ENCODE measurements at places on chromosomes 5 and 9.

GRCh38 chr5:137734962-137735554 lies 831 bp downstream of the KLHL3 start:
- no peak for DNase-seq

- no peak for DNase-seq
Measured at GRCh38 chr5:120923026-120923425, 458.9 kb downstream of the PRR16 start.

GRCh38 chr5:181173420-181174342 lies 26.3 kb downstream of the OR2V2 start:
- peak; percentile 81 for DNase-seq

DNA sequence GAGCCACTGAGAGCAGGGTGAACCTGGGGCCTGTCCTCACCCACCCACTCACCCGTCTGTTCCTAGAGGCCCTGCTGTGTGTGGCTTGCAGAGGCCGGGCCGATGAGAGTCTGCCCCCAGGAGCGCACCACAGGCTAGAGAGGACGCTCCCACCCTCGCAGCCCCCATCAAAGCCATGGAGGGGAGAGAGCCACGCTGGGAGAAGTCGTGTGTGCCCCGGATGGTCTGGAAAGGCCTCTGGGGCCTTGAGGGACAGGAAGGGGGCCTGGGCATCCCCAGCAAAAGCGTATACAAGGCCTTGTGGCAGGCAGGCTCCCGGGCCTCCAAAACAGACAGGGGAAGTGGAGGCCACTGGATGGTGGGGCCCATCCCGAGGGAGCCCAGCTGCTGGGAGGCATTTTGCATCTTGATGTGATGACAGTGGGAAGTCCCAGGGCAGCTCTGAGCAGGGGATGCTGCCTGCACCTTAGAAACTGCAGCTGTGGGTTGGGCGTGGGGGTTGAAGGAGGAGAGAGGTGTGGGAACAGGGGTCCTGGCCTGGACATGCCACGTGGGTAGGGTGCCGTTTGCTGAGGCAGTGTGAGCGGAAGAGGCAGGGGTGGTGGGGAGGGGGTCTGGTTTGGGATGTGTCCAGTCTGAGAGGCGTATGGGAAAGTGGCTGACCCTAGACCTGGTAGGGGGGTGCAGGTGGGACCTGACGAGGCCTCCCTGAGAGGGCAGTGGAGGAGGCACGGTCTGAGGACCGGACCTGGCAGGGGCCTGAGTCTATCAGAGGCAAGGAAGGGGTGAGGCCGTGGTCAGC lies 43.0 kb upstream of the NOTCH1 start:
- no peak for DNase-seq

DNA sequence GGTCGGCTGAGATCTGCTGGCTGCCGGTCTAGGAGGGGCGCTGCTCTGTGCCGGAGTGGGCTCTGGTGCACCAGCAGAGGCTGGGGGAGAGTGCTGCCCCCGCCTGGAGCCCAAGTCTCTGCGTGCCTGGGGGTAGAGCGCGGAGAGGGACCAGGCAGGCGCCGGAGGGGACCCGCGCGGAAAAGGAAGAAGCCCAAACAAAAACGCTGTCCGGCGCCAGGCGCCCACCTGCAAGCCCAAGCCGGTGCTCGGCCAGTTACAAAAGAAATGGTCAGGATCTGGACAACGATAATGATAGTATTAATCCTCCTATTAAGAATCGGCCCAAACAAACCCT lies 571 bp upstream of the S1PR3 start:
- DNase-seq = no peak

DNA sequence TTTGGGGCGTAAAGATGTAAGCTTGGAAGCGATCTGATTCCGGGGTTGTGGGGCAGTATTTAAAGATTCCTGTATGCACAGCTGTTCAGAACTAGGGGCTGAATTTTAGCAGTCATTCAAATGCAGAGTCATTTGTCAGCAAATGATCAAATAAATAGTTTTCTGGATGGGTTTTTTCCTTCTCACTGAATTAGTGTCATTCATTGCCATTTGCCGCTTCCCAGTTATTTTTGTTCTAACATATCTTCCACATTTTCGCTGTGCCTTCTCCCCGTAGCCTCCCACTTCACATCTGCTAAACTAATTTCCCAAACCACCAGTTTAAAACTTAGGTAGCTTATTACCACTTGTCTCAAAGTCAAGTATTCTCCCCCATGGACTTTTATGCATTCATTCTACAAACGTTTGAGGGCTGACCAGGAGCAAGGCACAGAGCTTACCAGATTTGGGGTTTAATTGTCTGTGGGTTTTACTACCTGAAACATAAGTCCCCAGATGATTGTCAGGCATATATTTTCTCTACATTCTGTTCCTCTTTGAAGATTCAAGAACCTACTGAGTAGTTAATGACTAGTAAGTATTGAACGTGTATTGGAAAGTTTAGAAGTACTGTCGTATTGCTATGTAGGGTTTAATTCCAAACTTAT lies 41.3 kb upstream of the CKMT2 start:
- DNase-seq = no peak

- DNase-seq = no peak
Measured at GRCh38 chr9:127085186-127085585, 37.2 kb downstream of the ANGPTL2 start.

DNA sequence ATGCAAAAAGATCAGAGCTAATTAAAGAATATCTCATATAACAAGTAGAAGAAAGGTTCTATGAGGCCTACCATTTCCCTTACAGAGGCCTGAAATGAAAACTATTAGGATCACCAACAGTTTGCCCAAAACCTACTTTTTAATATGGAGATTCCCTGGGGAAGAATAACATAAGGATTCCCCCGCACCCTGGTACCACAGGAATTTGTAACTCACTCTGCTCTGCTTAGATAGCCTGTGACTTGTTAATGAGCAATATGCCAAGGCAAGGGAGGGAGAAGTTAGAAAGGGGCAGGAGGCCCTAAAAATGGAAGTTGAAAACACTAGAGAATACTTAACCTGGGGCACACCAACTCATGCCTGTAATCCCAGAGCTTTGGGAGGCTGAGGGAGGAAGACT lies 107.0 kb downstream of the CDH6 start:
- no peak for DNase-seq

DNA sequence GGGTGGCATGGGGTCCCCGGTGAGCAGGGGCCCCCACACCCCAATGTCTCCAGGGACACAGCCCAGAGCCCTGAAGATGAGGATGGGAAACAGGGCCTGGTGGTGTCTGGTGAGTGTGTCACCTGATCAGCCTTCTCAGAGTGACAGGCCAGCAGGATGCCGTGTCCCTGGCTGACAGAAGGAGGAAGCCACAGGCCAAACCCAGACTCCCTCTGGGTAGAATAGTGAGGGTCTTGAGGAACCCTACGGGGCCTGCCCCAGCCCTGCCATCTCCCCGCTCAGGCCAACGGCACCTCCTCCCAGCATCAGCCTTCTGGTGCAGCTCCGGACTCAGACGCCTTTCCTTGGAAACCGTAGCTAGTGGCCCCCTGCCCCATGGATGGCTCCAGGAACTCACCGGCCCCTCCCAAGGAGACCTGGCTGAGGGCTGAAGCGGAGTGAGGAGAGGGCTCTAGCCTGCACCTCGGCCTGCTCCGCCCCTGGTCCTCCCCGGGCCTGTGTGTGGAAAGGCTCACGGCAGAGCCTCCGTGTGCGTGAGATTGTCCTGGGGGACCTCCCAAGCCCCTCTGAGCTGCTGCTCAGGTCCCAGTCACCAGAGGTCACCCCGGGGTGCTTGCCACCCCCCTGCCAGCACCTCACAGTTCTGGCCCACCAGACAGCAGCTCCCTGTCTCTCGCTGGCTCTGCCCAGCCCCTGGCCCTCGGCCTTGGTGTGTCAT lies 6.0 kb downstream of the RALGDS start:
- DNase-seq = peak; percentile 56

GRCh38 chr9:101226161-101226560 lies 158.6 kb downstream of the BAAT start:
- no peak for DNase-seq

DNA sequence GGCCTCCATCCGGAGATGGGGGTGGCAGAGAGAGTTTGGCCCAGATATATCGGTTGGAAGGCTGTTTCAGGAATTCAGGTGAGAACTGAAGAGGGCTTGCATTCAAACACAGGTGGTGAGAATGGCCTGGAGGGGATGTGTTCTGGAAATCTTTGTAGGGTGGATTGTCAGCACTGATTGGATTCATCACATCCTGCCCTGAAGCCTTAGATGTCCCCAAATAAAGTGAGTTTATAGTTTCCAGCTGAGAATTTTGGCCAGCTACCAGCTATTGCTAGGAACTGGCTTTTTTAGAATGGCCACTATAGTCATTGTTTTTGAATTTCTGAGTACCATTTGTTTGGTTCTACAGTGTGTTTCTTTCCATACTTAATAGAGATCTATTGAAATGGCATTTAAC lies 46.1 kb upstream of the ANKH start:
- no peak for DNase-seq

GRCh38 chr9:138007918-138008841 lies 130.6 kb downstream of the CACNA1B start:
- no peak for DNase-seq

DNA sequence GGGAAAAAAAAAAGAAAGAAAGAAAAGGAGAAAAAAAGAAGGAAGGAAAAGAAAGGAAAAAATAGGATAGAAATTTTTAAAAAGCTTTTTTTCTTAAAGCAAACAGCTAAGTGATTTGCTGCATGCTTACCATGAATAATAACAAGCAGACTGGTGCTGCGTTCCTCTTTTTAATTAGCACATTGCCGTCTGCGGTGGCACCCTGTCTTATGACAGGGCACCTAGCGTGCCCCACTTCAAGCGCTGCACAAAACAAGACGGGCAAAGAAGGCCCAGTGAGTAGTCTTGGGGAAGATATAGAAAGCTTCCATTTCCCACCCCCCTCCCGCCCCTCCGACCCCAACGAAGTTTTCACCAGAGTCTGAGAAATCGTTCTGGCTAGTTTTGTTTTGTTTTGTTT lies 513.9 kb downstream of the ZNF608 start:
- DNase-seq = peak; percentile 9

DNA sequence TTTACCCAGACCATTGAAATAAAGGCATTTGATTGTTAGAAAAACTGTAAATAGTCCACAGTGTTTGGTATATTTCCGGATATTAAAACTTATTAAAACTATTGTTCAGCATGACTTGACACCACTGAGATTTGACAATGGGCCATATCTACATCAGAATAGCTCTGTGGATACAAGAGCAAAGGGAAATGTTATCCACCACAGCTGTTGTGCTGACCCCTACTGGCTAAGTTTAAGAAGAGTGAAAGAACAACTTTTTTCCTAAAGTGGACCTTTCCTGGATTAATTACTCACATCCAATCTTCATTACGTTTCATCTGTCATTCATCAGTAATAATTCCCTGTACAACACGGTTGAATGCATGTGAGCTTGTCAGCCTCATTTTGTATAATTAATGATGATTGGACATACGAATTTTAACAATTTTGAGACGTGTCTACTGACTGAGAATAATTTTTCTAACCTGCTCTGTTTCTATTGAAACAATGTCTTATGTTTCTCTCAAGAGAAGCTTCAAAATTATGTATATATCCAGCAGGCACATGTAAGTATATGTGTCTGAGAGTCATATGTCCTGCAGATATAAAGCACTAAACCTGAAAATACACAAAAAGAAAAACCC lies 1952.6 kb downstream of the MAT2B start:
- DNase-seq = peak; percentile 75

DNA sequence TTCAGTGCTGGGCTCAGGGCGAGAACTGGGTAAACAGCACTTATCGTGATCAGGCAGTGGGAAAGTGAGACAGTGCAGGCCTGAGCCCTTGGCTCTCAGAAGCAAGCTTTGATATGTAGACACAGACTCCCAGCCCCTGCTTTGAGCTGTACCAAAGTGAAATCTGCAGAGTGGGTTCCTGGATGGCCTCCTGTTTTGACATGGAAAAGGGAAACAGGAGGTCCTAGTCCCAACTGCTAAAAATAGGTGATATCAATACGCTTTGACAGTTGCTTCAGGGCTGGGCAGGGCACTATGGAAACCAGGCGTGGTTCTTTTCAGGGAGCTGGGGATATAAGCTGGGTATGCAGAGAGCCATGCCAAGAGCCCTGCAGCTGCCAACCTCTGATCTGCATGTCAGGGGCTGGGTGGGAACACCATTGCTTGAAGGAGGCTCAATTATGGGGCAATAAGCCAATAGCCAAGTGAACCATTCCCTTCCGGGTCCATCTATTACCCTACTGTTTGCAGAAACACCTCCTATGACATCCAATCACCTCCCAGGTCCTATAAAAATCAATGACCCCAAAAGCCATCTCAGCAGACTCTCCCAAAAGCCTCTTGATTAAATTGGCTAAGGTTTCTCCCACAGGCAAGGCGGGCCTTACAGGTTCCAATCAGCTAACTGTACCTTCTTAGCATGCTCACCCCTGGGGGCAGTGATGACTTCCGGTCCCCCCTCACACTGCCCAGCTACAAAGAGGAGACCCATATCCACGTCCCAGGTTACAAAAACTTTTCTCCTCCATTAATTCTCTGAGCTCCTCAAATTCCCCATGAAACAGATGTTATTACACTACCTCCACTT lies 45.8 kb downstream of the EPB41L4B start:
- DNase-seq = peak; percentile 4

DNA sequence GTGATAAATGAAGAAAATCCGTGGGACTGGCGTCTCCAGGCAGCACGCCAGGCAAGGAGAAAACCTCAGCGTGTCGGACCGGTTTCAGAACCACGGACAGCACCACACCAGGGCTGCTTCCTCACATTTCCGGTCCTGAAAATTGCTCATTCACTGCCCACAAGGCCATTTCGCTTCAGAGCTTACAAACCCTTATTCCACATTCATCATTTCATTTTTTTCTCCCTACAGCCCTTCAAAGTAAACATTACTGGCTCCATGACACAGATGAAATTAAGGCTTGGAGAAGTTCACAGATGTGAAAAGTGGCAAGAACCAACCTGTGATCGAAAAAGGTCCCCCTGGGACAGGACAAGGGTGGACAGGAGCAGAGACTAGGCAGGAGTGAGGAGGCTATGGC lies 1.5 kb upstream of the GPRIN1 start:
- peak; percentile 89 for DNase-seq

- DNase-seq = no peak
Measured at GRCh38 chr9:94610181-94610606, 16.6 kb upstream of the FBP2 start.

Data from hematopoietic multipotent progenitor cell treated with erythropoietin and hydrocortisone succinate and interleukin-3 and kit ligand, for 6 days (in vitro differentiated cells).